Activated CD4-positive, alpha-beta T cell treated with anti-CD3 and anti-CD28 coated beads, Interleukin-10, Interleukin-2, amounts not matched to agents 100 ng/mL and 50 ng/mL, durations not matched to agents 16 hours and 8 hours (primary cell): ENCODE measurements at places on chromosomes 5 and 9.

DNA sequence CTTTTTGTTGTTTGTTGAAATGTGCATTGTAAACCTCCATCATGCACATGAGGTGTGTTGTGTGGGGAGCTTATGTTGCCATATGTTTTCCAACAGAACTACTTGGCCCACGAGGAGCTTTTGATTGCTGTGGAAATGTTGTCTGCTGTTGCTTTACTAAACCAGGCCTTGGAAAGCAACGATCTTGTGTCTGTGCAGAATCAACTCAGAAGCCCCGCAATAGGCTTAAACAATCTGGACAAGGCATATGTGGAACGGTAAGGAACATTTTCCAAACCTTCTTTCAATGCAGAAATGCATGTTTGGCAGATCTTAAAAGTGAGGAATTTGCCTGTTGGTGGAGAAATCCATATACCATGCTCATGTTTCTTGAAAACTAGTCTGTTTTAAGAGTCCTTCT lies 22.5 kb downstream of the F2RL2 start:
- no peak for DNase-seq

DNA sequence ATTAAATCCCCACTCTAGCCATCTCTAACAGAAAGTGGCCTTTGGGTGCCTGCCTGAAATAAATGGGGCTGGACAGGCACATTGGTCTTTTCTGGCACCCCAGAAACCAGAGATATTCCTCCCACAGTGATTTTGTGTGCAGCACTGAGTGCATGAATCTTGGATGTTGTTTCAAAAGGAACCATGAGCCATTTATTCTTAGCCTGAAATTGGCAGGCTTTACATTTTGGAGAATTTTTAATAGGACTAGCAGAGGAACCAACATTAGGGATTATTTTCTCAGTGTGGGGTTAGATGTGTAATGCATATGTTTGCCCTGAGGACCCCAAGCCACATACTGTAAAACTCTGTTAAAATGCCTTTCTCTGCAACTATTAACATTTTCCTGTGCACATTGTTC lies 451.3 kb downstream of the NFIB start:
- DNase-seq: no peak

DNA sequence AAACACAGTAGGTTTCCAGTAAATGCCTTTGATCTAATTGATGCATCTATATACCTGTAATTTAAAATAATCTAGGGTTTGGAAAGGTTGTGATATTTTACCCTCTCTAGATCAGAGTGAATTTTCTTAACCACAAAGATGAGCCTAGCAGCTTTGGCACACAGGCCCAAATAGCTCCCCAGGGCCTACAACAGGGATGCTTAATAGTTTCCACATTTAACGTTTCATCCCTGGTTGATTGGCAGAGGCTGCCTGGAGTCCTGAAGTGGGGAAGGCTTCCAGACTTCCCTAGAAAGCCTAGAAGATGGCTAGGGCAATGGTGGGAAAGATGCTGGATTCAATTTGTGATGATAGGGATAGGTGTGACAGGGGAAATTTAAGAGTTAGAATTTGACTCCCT lies 206.6 kb downstream of the NSG2 start:
- DNase-seq: no peak

- peak; percentile 31 for DNase-seq
Observed at GRCh38 chr9:116661037-116661954, 25.8 kb upstream of the TRIM32 start.

GRCh38 chr5:77960863-77961396 lies 184.8 kb upstream of the TBCA start:
- peak; percentile 55 for DNase-seq

- DNase-seq: no peak
Observed at GRCh38 chr5:56938858-56939257, 13.1 kb downstream of the MIER3 start.

GRCh38 chr5:169442403-169442874 lies 141.1 kb upstream of the SPDL1 start:
- no peak for DNase-seq
